ENCODE measurements at places on chromosomes 16 and 17.

- no peak for DNase-seq
Measured at GRCh38 chr17:83034525-83034924, 44.9 kb upstream of the METRNL start.

GRCh38 chr17:77441940-77442339 lies 301.2 kb downstream of the SEC14L1 start:
- DNase-seq = peak; percentile 59

GRCh38 chr17:9203771-9204425 lies 182.6 kb downstream of the NTN1 start:
- no peak for DNase-seq

DNA sequence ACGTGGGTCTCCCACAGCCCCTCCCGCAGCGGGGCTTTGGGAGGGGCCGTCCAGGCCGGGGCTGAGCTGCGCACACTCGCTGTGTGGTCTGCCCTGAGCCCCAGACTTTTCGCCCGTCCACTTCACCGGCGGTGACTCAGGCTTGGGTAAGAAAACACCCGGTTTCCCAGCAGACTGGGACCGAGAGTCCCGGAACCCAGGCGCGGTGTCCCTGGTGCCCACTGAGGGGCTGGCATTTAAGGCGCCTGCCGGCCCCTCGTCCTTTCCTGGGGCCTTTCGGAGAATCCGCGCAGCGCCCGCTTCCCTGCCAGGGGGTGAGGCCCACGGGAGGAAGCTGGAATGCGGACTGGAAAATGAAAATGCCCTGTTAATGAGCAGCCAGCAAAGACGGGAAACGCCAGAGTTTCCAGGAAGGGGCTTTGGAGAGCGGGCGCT lies 100.3 kb downstream of the C16orf95 start:
- no peak for DNase-seq

GRCh38 chr17:41906465-41907184 lies 12.1 kb downstream of the ACLY start:
- no peak for DNase-seq

GRCh38 chr17:45667591-45668171 lies 116.4 kb upstream of the CRHR1 start:
- no peak for DNase-seq

- no peak for DNase-seq
Measured at GRCh38 chr17:11485336-11486100, 112.8 kb upstream of the DNAH9 start.

- DNase-seq = no peak
Measured at GRCh38 chr16:88978608-88979346, 1.8 kb upstream of the CBFA2T3 start.

DNA sequence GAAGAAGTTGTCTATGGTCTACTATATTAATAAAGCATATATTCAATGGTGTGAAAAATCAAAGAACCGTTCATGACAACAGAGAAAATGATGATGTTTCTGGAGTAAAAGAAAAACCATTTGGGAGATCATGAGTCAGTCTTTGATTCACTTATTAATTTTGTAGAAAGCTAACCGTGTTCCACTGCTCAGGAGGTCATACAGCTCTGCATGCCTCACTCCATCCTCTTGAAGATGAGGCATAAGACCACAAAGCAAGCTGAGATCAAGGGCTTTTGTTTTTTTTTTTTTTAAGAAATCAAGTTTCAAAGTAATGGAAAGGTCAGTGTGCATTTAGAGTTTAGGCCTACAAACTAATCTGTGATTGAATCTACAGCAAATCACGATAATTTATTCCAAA lies 206.4 kb downstream of the CEP112 start:
- DNase-seq = no peak

DNA sequence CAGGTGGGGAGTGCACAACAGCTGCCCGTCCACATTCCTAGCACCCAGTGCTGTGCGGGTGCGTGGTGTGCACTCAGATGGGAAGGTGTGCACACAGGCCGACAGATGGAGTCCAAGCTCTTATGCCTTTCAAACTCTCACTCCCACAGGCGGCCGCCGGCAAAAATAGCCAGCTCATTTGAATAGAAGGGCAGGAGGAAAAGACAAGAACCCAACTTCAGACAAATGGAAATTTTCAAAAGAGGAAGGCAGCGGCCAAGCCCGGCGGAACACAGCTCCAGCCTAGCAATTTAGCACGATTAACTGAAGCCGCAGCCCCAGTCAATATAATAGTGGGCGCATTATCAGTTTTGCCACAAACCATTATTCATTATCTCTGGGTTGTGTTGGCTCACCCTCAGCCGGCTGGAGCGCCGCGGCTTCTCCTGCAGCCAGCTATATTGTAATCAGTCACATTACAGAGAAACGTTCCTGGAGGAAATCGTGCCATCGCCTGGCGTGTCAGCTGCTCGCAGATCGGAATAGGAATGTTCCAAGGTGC lies 103.9 kb upstream of the SEC14L1 start:
- no peak for DNase-seq

GRCh38 chr16:28495098-28495793 lies 803 bp downstream of the APOBR start:
- no peak for DNase-seq
